ENCODE measurements at places on chromosomes 16 and 17.

- no peak for DNase-seq
Observed at GRCh38 chr16:7304958-7305357, 27.7 kb upstream of the RBFOX1 start.

- DNase-seq, result no peak
Observed at GRCh38 chr16:87713451-87714229, 52.1 kb downstream of the KLHDC4 start.

DNA sequence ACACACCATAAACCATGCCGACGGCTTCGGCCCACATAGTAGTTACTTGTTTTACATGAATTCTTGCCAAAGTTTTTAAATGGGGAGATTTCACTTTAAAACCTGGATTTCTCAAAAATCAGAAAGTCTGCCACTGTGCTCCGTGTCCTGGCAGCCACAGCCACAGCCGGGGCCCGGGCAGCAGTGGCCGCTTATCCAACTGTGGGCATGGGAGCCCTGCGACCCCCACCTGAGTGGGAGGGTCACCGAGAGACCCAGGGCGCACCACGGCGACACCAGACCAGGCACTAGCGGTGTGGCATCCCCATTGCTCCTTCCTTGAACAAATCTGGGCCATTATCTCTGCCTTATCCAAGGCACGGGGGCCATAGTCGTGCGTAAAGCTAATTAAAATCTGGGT is 30.0 kb downstream of the ZNF469 start:
- no peak for DNase-seq

- DNase-seq, result no peak
Observed at GRCh38 chr16:88451586-88452481, 1.2 kb upstream of the ZFPM1 start.

DNA sequence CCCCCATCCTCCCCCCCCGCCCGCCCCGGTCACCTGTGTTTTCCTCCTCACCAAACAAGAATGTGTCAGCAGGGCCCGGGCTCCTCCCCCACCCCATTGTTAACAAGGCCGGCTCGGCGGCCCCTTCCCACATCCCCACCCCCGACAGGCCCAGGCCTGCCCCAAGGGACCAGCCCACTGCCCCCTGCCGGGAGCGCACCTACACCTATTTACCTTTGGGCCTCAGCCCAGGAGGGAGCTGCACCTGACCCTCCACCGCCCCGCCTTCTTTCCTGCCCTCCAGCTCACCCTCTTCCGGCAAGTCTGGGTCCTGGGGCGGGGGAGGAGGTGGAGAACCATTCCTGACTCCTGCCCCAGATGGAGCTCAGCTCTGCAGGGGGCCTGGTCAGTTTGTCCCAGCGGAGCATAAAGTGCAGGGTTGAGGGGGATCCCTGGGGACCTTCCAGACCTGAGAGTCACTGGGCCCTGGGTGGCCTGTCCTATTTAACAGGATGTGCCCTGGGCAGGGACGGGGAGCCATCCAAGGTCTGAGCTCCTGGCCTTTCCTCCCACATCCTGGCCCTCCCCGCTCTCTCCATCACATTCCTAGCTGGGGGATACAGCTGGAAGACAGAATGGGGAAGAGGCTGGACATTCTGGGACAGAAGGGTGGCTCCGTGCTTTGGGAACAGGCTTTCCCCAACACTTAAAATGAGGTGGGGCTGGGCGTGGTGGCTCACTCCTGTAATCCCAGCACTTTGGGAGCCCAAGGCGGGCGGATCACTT is 8.3 kb downstream of the FOXJ1 start:
- DNase-seq, result no peak

GRCh38 chr16:26708428-26708827 is 358.3 kb upstream of the C16orf82 start:
- DNase-seq, result no peak

DNA sequence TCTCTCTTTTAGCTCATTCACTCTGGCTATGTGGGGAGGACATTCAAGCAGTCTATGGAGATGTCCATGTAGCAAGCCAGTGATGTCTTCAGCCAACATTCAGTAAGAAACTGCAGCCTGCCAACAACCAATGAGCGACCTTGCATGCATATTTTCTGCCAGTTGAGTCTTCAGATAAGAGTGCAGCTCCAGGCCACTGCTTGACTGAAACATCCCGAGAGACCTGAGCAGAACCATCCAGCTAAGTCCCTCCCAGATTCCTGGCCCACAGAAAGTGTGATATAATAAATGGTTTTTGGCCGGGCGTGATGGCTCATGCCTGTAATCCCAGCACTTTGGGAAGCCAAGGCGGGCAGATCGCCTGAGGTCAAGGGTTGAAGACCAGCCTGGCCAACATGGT is 10.5 kb upstream of the C17orf58 start:
- no peak for DNase-seq

DNA sequence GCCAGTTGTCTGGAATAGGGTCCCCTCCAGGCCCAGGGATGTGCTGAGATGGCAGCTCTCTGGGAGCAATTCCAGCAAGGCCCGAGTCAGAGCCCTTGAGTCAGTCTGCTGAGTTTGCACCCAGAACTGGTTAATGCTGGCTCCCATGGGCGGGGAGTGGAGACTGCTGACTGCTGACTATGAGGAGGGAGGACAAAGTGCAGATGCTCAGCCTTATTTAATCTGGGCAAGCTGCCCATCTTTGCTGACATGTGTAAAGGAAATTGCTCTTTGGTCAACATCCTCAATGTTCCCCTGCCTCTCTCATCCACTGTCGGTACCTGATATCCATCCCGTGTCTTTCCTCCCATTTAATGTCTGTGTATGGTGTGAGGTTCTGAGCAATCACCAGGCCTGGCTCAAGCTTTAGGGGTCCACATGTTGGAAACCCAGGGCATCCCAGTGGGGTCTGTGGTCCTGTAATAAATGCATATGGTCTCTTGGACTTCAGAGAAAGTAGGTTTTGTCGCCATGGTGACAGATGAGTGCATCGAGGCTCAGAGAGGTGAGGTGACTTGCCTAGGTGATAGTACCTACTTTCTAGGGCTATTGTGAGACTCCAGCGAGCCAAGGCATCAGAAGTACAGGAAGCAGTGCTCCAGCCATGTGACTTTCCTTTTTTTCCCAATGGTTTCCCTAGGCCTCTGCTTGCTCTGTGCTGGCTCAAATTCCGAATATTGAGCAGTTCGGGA is 20.0 kb upstream of the RNF135 start:
- peak; percentile 62 for DNase-seq

DNA sequence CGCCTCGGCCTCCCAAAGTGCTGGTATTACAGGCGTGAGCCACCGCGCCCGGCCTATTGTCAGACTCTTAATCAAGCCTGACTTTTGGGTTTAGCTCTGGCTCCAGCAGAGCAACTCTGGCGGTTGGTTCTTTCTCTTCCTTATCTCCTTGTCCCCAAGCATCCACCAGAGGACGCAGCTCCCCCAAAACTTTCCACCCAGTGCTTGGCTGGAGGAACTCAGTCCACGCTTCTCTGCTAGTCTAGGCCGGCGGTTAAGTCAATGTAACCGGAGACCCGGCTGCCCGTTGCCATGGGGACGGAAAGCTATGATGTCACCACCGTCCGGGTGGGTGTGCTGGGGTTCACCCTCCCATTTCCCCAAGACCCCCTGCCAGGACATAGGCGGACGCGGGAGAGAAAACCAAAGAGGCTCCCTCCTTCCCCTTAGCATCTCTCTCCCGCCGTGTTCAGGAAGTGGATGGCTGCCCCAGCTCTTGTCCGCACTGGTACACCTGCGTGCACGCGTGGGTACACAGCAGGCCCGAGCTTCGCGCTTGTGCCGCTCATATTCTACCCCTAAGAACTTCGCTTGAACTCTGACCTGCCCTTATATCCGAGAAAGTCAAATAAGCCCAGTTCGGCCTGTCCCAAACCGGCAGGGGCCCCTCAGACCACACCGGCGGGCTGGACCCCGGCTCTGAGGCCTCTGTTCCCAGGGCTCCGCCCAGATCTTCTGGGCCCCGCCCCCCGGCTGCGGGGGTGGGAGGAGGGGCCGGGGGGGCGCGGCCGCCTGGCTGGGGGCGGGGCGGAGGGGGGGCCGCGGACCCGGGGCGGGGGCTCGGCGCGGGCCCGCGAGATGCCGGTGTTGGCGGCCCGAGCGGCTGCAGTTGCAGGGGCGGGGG is at the start of gene RND2:
RND2 (plus strand) TSS at position 825 of the 883 bp plus-strand sequence. CDS start 117 bp downstream, outside the sequence.
- peak; percentile 95 for DNase-seq

DNA sequence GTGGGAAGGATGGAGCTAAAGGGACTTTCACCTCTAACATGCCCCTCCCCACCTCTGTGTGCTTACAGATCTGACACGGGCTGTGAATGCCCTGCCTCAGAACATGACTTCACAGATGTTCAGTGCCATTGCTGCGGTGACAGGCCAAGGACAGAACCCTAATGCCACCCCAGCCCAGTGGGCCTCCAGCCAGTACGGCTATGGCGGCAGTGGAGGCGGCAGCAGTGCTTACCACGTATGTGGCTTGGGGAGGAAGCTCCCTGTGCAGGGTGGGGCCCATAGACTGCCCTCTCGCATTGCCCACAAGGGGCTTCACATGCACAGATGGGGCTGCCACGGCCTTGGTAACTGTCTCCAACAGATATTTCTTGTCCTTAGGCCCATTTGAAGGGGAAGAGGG is 11.4 kb downstream of the PROCA1 start:
- DNase-seq, result no peak

- DNase-seq, result no peak
Observed at GRCh38 chr17:13725288-13725990, 123.7 kb upstream of the HS3ST3A1 start.

DNA sequence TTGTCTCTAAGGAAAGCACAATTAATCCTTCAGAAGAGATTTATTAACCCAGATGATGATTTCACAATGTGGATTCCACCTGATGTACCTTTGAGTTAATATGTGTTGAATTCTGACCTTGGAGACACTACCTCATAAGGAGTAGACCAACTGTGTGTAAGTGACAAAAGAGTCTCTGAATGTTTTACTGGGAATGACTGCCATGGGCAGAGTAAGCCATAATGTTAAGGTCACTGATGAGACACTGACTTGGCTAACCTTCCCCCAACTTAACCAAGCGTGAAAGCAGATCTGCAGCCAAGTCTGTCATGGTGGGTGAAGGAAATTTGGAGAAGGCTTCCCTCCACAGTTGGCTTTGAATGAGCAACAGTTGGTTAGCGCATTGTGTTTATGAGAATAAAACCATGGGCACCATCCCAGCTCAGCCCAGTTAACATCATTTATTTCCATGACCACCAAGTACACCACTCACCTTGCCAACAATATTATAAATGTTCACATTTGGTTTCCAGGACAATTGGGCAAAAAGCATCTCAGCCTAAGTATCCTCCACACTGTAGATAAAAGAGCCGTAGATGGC is 618.5 kb downstream of the KCNJ2 start:
- DNase-seq, result no peak

DNA sequence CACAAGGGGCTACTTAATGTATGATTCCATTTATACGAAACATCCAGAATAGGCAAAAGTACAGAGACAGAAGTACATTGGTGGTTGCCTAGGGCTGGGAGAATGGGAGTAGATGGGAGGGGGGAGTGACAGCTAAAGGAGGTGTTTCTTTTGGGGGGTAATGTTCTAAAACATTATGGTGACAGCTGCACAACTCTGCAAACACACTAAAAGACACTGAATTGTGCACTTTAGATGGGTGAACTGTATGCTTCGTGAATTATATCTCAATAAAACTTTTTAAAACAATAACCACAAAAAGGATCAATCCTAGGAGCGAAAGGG is 661 bp downstream of the LYRM9 start:
- DNase-seq, result no peak

DNA sequence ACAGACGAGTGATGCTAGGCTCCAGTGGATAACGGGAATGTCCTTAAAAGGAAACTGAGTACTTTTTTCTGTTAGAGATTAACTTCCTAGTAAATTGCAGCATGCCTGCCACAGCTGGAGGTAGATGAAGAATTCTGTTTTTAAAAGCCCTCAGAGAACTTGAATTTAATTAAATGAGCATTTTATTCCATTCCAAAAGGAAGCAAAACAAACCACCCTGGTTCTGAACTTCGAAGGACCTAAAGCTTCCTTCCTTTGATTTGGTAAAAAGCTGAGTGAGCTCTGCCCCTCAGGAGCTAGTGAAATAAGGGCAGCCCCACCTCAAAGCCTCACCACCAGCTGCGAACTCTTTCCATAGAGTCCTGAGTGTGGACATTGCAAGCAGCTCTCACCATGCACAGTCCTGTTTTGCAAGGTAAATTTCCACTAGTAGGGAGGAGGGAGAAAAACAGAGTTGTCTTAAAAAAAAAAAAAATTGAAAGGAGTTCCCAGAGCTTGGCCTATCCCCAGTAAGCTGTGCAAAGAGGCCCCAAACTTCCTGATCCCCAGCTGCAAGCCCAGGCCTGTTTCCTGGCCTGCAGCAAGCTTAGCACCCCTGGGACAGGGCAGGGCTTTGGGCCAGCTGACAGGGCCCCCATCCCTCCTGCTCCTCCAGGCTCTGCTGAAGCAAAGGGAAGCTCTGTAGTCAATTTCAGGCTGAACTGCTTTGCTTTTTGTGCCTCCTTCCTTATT is 11.2 kb downstream of the CHD9NB start:
- DNase-seq, result no peak

- DNase-seq, result no peak
Observed at GRCh38 chr17:39077866-39078265, 73.6 kb downstream of the PLXDC1 start.

- DNase-seq, result no peak
Observed at GRCh38 chr17:77480199-77480508, 339.4 kb downstream of the SEC14L1 start.

DNA sequence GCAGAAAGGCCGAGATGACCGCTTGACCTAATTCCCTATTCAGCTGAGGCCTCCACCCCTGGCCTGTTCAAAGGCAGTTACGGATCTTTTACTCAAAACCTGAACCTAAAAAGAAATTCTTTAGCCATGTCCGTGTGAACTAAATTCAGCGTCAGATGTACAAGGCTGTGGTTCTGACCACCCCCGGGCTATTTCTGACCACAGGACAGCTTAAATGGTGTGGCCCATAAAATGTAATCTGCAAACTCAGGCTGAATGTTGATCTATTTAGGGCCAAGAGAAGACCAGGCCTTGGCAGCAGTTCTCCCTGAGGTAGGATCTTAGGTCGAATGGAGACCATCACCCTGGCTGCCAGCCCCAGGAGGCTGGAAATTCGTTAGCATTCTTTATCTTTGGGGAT is 485.5 kb downstream of the WWOX start:
- DNase-seq, result no peak

DNA sequence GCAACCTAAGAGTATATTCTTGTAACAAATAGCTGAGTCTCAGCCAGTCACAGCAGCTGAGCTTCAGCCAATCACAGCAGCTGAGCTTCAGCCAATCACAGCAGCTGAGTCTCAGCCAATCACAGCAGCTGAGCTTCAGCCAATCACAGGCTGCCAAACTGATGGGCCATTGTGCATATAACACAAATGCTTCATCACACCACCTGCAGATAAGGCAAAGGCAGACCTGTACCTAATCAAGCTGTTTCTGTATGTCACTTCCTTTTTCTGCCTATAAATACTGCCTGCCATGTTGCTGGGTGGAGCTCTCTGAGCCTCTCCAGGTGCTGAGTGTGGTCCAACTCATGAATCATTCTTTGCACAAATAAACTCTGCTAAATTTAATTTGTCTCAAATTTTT is 19.9 kb downstream of the MYH13 start:
- no peak for DNase-seq
